Stimulated activated CD8-positive, alpha-beta memory T cell treated with anti-CD3 and anti-CD28 coated beads, Interleukin-12 subunit alpha, Interleukin-12 subunit beta, amount 100 ng/mL, for 1 hour (primary cell): ENCODE measurements at places on chromosomes 4 and X.

GRCh38 chr4:110149089-110149488 is 49.3 kb downstream of the ELOVL6 start:
- DNase-seq, result no peak

DNA sequence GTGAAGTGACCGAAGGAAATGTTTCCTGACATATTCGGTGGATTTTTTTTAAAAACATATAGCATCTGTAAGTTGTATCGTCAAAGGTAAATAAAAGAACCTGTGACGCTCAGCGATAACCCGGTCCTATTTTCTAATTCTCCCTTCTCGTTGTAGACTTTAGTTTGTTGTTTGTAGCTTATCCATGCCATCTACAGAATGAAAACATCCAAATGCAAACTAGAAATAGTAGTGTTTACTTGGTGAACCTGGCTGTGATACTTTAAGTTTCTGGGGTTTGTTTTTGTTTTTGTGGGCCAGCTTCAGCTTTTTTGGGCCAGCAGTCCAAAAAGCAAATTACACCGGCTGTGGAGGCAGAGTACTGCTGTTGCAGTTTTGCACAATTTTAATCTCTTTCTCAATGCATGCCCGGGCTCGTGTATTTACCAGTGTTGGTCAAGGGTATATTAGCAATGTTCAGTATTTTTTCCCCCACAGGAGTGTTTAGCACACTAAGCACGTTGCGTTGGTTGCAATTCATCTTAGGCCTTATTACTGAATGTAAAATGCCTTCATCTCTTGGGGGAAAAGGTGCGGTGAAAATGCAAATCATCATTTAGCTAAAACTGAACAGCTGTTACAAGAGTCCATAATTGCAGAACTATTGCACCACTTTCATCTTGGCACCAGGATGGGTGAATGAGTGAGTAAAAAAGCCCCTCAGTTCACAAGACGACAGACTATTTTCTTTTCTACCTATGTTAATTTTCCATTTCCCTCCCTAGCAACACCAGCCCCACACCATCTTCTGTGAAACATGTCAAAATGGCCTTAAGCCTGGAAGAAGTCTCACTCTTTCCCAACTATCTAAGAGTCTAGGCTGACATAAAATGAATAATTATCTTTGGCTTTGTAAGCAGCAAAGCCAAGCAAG is 1.7 kb upstream of the CNOT6L start:
- no peak for DNase-seq

DNA sequence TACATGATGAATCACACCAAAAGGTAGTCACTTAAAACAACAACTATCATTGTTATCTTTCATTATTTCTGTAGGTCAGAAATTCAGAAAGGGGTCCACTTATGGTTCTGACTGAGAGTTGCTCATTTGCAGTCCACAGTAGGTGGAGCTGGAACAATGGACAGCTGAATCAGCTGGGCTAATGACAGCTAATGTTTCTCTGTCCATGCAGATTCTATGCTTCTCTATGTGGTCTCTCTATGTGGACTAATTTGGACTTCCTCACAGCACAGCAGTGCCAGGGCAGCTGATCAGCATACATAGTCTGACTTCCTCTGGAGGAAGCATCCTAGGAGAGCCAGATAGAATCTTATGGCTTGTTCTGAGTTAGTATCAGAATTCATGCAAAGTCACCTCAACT is 131.7 kb upstream of the INTU start:
- no peak for DNase-seq

- DNase-seq, result no peak
Observed at GRCh38 chr4:3802571-3803474, 36.6 kb downstream of the ADRA2C start.

- no peak for DNase-seq
Observed at GRCh38 chr4:38283724-38284123, 323.5 kb downstream of the PTTG2 start.

DNA sequence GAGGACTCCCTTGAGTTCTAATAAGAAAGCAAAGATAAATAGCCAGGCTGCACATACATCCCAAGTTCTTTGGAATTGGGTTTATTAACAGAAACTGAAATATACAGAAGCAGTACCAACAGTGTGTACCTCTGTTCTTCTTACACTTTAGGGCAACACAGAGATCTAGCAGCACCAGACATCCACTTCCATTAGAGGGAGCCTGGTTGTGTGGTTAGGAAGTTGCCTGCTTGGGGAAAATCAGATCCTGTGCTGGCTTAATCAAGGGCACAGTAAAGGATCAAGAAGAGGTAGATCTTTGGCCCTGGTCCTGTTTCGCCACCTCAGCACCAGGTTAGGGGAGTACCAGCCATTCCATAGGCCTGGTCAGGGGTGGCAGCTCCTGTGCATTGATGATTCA is 231.1 kb upstream of the ARHGAP24 start:
- no peak for DNase-seq

DNA sequence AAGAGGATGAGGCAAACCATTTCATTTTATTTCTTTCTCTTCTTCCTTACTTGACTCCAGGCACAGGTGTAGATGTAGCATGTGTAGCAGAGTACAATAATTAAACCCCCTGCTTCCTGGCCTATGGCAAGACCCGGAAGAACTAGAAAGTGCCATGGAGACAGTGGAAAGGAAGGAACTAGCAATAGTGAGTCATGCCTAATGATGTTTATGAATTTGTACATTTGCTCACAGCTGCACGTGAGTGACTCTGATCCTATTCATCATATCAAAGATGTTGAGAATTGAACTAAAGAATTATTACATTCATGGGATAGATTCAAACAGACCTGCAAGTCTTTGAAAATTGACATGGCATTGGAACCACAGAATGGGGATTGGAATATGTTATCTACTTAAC is 2233.9 kb upstream of the TENM3 start:
- DNase-seq, result no peak

DNA sequence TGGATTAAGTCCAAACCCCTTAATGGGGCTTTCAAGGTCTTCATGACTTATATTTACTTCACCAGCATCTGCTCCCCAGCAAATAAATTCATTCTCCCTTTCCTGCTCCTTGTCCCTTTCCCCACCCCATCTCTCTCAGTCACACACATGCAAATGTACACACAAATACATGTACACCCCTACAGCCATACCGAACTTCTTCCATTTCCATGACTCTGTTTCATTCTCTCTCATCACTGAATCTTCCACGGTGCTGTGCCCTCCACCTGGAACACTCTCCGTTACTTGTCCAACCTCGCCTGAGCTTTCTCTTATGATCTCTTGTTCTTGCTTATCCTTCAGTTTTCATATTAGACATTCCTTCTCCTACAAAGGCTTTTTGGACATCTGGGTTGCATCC is 22.0 kb upstream of the RPA4 start:
- DNase-seq, result no peak

- DNase-seq, result no peak
Observed at GRCh38 chr4:52867163-52867562, 5.0 kb downstream of the RASL11B start.

- DNase-seq, result no peak
Observed at GRCh38 chrX:28584025-28584424, 3.2 kb upstream of the IL1RAPL1 start.

DNA sequence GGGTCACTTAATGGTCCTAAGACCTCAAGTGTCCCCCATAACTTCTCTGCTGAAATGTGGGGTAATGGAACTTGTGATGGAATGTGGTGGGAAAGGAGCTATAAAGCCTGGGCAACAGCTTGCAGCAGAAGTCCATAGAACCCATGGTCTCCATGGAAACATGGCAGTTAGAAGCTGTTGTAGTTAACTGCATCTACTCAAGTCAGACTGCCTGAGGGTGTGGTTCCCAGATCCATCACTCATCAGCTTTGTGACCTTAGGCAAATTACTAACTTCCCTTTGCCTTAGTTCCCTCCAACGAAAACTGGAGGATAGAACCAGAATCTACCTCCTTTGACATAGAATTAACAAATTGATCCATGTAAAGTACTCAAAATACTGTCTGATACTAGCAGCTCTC is 113.0 kb downstream of the SPATA18 start:
- no peak for DNase-seq

DNA sequence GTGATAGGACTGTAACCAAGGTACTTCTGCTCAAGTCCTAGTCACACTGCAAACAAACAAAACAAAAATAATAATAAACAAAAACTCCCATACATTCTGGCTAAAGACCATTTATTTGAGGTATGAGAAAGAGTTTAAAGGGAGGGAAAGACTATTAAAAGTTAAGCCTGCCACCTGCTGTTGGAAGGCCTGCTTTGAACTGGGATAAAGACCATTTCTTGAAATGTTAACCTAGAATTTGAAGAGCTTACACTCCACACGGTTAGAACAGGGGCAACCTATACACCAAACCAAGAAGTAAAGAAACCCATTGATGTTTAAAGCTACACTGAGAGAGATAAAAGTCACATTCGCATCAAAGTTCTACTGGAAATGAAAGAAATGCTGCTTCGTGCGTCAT is 548.7 kb upstream of the DIPK2B start:
- DNase-seq, result no peak

- no peak for DNase-seq
Observed at GRCh38 chrX:16603822-16604221, 46.1 kb upstream of the S100G start.

DNA sequence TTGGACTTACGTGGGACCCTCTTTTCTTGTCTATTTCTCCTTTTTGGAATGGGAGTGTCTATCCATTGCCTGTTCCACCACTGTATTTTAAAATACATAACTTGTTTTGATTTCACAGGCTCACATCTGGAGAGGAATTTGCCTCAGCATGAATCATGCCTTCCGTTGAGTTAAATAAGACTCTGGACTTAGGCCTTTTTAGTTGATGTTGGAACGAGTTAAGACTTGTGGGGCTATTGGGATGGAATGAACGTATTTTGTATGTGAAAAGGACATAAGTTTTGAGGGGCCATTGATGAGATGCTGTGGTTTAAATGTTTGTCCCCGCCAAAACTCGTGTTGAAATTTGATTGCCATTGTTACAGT is 66.2 kb downstream of the BEX3 start:
- no peak for DNase-seq

DNA sequence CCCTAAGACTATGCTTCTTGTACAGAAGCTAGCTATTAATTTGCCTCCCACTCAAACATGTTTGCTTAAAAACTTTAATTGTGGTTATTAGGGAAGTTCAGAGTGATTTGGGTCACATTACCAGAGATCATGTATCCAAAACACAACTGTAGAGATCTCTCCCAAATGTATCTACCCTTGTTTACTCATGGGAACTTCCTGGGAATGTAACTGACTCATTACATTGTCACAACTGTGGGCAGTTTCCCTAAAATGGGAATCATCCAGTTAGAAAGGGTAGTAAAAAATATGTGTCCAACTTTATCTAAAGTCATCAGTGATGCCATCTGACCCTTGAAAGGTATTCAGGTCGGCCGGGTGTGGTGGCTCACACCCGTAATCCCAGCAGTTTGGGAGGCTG is 40.3 kb upstream of the GLRA3 start:
- DNase-seq, result no peak

GRCh38 chrX:108309144-108309543 is 129.1 kb downstream of the COL4A6 start:
- no peak for DNase-seq

GRCh38 chr4:70570796-70571195 is 21.3 kb upstream of the AMBN start:
- DNase-seq, result no peak

GRCh38 chrX:123455693-123456092 is 271.6 kb downstream of the GRIA3 start:
- DNase-seq, result no peak

GRCh38 chr4:175253184-175253902 is 335.2 kb downstream of the ADAM29 start:
- no peak for DNase-seq

DNA sequence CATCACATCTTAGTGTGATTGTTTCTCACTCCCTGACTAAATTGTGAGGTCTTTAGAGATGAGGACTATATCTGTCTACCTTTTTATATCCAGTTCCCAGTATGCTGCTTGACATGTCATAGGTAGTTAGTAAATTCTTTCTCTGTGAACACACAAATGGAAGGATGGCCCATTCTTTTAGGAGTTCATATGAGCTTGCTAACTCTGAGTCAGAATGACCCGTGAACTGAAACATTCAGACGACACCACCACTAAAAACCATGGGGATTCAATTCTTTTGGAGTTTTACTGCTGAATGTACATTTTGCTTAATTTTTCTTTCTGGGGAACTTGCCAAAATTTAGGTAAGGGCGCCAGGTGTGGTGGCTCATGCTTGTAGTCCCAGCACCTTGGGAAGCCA is 13.9 kb downstream of the OFD1 start:
- DNase-seq, result no peak

GRCh38 chr4:184217634-184218033 is at the start of gene ENPP6:
ENPP6 (minus strand) TSS chr4:184217873; CDS start chr4:184217819, 54 bp downstream.
- no peak for DNase-seq

- DNase-seq, result no peak
Observed at GRCh38 chrX:118182681-118183080, 66.1 kb upstream of the KLHL13 start.

DNA sequence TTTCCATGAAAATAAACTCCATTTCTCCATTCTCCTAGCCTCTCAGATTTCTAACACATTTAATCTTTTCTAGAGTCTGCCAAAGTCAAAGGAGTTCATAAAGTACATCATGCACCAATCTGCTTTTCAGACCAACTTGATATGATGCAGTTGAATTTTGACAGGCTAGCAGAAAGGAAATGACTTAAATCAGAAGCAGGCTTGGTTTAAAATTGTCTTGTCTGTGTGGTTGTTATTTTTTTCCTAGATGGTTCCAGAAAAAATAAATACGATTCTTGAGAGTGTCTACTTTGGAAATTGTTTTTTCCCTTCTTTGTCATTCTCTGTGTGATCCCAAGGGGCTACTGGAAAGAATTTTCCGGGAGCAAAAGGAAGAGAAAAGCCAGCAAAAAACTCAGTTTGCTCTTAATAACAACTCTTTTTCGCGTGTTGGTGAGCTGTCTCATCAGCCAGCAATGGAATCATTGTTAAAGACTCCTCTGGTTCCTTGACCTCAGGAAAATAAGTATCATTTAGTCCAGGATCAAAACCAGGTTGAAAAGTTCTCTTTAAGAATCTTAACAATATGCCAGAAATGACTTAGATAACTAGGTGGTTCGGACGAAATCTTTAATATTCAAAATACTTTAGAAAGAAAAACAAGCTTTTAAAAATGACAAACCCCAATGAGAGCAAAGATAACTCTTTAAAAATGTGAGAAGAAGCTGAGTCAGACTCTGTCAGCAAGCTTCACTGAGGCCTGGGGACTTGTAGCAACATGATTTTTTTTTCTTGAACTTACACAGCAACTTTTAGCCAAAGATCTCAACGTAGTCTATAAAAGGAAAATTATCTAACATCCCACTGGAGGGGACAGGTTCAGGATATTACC is 49.7 kb upstream of the GAB1 start:
- no peak for DNase-seq

GRCh38 chr4:113941836-113942235 is 37.6 kb downstream of the ARSJ start:
- no peak for DNase-seq

DNA sequence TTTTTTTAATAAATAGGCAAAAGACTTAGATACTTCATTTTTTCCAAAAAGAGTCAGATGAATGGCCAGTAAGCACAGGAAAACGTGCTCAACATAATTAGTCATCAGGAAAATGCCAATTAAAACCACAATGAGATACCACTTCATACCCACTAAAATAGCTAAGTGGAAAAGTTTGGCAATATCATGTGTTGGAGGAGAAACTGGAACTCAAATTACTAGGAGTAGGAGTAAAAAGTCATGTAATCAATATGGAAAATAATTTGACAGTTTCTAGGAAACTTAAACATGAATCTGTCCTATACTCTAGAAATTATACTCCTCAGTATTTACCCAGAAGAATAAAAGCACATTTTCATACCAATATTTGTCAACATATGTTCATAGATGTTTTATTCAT is 449.8 kb downstream of the INPP4B start:
- no peak for DNase-seq
